ENCODE measurements at places on chromosomes 2 and 18.

GRCh38 chr2:192419786-192420185, 225.1 kb upstream of the TMEFF2 start:
- DNase-seq, result no peak

GRCh38 chr2:108980076-108980475, 8.9 kb downstream of the EDAR start:
- DNase-seq, result no peak

GRCh38 chr2:39265315-39265714, 21.5 kb upstream of the CDKL4 start:
- DNase-seq, result no peak

- no peak for DNase-seq
Measured at GRCh38 chr2:29440921-29441623, 325.9 kb downstream of the CLIP4 start.

DNA sequence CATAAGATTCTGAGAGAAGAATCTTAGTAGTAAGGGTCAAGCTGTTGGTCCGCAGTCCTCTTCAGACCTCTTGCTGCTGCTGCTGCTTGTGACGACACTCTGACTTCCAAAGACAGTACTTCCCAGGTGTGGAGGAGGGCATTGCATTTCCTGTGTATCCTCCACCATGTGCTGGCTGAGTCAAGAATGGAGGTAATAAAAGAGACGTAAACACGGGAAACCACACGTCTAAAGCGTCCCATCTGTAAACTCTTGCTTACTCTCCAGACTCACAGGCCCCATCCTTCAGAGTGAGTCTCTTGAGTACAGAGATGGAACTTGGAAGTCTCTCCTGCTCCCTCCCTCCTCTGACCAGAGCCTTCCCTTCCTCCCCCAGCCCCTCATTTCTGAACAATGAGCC, 25.6 kb downstream of the KLHL29 start:
- no peak for DNase-seq
